ELF-1 (cell line): ENCODE measurements at places on chromosomes 12 and 14.
A peak's percentile ranks its signal among the peaks of the same experiment; 100 is the strongest.

GRCh38 chr14:50520947-50521815 lies 11.2 kb downstream of the MAP4K5 start:
- DNase-seq, result no peak

GRCh38 chr14:59017285-59017965 lies 171.0 kb upstream of the DAAM1 start:
- DNase-seq, result no peak

DNA sequence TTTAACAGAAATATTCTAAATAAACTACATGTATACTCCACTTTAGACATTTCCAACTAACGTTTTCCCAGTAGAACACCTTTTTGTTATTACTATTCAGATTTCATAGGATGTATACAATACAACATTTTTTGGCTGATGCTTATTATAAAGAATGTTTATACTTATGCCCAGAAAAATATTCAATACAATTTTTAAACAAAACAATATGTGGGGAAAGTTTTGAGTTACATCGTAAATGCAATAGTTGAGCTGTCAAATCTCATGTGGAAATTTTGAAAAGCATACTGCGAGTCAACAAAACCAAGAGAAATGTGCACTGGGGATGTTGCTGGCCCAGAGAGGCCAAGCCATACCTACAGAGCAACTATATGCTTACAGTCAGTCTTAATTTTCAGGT lies 18.2 kb upstream of the MON2 start:
- DNase-seq, result no peak

DNA sequence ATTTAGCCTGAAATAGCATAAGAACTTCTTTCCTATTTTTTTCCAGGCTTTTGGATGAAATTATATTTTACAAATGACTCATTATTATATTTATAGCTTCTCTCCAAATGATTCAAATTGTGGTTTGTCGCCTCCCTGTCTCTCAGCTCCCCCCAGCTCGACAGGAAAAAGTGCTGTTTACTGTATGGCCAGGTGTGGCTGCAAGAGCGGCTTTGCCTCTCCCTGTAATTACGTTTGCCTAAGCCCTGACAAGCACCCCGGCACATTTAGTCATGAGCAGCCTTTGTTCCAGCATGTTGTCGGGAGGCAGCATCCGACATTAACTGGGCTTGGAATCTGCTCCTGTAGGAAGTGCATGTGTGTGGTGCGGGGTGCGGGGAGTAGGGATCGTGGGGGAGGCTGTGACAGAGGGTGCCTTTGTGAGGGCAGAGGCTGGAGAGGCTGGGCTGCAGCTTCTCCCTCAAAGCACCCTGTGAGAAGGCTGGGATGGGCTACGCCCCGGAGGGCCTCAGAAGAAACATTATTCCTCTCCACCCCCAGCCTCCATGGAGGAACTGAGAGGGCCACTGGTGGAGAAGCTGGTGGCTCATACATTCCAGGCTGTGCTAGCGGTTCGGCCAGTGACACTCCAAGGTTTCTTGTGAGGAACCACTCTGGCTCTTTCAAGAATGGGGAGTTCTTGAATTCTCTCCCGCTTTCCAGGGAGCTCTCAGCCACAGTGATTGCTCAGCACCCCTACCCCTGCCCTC lies 42.1 kb upstream of the CTDSP2 start:
- peak; percentile 66 for DNase-seq

DNA sequence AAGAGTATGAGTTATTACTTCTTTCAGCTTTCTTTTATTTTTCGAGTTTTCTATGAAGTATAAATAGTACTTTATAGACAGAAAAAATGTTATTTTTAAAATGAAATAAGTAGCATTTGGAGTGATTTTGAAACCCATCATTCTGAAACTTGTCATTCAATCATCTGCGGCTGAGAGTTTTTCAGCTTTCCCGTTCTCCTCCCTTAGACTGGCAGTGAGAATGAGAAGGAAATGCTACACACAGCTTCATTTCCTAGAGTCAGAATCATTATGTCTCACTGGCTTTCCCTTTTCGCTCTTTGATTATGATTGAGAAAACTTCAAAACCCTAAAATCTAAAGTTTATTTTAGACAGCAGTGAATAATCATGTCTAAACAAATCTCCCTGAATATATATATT lies 33.7 kb upstream of the GNPNAT1 start:
- DNase-seq, result no peak

DNA sequence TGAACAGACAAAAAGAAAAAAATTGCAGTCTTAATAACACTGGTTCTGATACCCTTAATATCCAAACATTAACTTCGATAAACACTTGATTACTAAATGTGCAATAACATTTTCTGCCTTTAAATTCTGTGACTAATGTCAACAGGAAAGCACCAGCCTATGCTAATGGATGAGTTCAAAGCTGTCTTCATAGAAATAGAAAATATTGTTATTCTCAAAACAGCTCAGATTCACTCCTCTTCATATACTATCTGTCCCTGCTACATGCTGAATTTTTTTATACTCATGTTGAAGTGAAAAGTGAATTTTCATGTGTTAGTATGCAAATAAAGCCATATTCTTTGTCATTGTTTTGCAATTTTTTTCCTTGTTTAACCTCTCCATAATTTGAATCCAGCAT lies 13.9 kb downstream of the TAS2R43 start:
- no peak for DNase-seq

DNA sequence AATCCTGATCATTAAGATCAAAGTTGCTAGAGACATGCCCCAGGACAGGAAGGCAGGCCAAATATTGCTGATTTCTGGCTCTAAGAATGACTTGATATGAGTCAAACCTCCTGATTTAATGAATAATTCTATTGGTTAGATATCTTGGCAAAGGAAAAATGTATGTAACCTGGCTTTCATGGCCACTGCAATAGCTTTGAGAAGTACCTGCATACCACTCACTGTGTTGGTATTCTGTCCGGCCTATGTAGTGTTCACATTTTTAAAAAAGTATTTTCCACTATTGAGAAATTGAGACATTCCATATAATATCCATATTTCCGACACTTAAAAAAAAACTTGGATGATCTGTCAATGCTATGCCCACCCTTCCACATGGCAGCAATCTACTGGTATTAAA lies 283.1 kb upstream of the SOX5 start:
- no peak for DNase-seq

DNA sequence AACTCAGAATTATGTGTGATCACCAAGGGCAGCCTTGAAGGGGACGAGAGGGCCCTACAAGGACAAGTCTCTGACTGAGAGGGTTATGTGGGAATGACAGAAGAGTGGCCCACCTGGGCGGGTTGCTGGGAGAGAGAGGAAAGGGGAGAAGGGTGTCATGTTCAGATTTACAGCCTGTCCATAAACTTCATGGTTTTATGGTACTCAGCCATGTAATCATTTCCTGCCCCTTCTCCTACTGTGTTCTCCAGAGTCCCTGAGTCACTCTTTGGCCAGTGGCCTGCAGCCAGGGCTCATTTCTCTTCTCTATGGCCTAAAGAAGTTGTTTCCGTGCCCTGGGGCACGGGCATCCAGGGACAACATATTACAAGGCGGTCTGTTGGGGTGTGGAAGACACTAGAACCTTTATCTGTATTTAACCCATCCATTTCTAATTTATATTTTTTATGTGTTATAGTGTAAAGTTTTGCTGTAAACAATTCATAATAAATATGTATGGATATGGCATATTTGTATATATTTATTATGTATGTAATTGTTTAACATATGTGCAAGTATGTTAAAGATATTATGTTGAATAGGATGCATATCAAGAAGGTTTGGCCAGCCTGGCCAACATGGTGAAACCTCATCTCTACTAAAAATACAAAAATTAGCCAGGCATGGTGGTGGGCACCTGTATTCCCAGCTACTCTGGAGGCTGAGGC lies 26.9 kb downstream of the DDX47 start:
- DNase-seq, result peak; percentile 9

- no peak for DNase-seq
These were observed 14.1 kb downstream of the DRAM1 start for GRCh38 chr12:101891462-101891971.

DNA sequence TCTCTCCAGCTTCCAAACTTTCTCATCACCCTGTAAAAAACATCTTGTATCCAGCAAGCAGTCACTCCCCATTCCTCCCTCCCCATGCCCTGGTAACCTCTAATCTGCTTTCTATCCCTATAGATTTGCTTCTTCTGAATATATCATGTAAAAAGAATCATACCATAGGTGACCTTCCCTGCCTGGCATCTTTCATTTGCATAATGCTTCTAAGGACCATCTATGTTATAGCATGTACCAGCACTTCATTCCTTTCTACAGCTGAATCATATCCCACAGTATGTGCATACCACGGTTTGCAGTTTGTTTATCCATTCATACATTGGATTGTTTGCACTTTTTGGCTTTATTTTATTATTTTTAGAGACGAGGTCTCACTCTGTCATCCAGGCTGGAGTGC lies 22.9 kb upstream of the VPS37B start:
- no peak for DNase-seq

GRCh38 chr12:112967858-112968257 lies 10.5 kb upstream of the OAS2 start:
- no peak for DNase-seq

GRCh38 chr12:29559198-29559597 lies 61.7 kb upstream of the OVCH1 start:
- no peak for DNase-seq

DNA sequence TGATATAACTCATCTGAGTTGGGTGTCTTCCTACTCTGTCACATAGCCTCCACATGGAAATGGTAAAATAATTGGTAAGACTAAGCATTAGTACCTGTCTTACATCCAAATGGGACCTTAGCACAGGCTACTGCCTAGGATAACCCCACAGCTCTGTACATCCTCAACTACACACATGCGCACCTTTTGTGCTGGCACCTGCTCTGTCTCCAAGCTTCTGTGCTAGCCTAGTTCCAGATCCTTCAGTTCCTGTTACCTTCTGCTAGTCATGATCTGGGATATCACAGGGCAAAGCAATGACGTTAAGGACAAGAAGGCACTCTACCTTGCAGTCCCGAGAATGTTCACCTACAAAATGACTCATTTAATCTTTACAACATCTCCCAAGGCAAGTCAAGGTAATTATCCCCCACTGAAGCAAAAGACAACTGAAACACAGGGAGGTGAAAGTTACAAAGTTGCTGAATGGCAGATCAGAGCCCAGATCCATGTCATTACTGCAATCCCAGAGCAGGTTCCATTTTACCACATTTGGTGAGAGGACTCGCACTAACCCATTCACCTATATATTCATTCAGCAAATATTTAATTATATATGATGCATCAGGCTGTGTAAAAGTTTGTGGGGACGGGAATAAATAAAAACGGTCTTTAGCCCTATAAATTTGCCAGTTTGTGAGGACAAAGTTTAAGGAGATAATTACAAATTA lies 61.7 kb downstream of the PPM1H start:
- peak; percentile 50 for DNase-seq

DNA sequence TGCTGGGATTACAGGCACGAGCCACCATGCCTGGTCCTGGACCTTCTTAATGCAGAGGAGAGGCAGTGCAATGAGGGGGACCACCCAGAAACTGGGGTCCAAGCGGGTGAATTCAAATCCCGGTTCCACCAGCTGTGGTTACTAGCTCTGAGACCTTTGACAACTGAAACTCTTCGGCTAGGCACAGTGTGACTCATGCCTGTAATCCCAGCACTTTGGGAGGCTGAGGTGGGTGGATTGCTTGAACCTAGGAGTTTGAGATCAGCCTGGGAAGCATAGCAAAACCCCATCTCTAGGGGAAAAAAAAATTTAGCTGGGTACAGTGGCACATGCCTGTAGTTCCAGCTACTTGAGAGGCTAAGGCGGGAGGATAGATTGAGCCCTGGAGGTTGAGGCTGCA lies 5.0 kb upstream of the CD4 start:
- no peak for DNase-seq

DNA sequence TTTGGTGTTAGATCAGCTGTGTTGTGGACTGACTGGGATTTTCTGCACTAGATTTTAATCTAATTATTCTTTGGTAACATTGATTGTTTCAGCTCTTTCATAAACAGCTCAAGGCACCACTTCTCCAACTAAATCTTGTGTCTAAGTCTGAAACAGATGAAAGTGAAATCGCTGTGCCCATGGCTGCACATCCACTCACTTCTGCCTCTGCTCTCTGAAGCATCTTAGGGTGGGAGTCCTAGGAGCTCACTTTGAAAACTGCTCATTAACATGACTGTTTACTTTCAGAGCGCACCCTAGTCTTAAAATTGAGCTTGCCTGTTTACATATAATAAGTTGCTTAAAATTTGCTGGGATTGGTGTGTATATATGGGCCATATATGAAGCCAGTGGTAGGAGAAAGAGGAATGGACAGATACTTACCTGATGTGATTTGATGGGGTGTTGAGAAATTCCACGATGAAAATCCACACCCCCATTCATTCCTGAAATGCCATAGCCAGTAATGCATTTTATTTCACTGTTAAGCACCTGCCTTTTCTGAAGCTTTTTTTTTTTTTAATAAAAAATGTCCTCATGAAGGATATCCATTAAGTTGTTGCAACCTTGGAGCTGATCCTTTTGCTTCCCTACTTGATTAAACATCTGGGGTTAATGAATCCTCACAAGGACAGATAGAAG lies 52.8 kb downstream of the PPFIBP1 start:
- DNase-seq, result no peak

DNA sequence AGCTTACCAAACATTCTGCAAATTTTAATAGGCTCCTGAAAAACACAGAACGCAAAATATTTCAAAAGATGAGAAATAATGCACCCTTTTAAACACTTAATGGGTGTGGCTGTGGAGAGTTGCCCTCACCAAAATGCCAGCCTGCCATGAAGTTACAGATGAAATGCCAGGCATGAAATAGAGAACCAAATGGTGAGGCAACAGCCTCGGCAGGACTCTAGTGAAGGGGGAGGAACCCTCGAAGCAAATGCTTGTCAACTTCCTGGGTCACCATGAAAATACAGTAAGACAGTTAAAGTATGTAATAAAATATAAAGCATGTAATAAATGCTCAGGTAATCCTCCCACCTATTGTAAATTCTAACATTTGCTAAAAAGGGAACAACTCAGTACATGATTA lies 24.1 kb downstream of the DUSP16 start:
- no peak for DNase-seq

GRCh38 chr14:93346926-93347721 lies at the start of gene COX8C:
COX8C (plus strand) TSS chr14:93347182; CDS start chr14:93347269, 87 bp downstream.
- no peak for DNase-seq

DNA sequence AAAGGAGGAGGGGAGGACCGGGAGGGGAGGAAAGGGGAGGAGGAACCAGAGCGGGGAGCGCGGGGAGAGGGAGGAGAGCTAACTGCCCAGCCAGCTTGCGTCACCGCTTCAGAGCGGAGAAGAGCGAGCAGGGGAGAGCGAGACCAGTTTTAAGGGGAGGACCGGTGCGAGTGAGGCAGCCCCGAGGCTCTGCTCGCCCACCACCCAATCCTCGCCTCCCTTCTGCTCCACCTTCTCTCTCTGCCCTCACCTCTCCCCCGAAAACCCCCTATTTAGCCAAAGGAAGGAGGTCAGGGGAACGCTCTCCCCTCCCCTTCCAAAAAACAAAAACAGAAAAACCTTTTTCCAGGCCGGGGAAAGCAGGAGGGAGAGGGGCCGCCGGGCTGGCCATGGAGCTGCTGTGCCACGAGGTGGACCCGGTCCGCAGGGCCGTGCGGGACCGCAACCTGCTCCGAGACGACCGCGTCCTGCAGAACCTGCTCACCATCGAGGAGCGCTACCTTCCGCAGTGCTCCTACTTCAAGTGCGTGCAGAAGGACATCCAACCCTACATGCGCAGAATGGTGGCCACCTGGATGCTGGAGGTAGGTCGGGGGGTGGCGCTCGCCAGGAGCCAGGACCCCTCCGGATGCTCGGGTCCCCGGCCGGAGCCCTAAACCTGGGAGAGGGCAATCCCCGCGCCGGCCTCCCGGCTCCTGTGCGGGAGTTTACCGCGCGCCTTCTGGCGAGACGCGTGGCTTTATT lies at the start of gene CCND2:
Gene CCND2, plus strand, starts transcription at position 111 of the 744 bp plus-strand sequence. Its CDS starts 279 bp downstream, at position 390.
- DNase-seq, result peak; percentile 91

GRCh38 chr12:119749666-119750065 lies 81.7 kb downstream of the PRKAB1 start:
- DNase-seq, result peak; percentile 5

GRCh38 chr14:56061051-56061450 lies 57.2 kb upstream of the PELI2 start:
- no peak for DNase-seq
